Sigmoid colon (tissue), 7 donors: ENCODE measurements at places on chromosomes 16 and 17. TPM values are rescaled to one million over a fixed set of nuclear protein-coding genes. Genes with fewer than 3 reads are reported as not detected.

DNA sequence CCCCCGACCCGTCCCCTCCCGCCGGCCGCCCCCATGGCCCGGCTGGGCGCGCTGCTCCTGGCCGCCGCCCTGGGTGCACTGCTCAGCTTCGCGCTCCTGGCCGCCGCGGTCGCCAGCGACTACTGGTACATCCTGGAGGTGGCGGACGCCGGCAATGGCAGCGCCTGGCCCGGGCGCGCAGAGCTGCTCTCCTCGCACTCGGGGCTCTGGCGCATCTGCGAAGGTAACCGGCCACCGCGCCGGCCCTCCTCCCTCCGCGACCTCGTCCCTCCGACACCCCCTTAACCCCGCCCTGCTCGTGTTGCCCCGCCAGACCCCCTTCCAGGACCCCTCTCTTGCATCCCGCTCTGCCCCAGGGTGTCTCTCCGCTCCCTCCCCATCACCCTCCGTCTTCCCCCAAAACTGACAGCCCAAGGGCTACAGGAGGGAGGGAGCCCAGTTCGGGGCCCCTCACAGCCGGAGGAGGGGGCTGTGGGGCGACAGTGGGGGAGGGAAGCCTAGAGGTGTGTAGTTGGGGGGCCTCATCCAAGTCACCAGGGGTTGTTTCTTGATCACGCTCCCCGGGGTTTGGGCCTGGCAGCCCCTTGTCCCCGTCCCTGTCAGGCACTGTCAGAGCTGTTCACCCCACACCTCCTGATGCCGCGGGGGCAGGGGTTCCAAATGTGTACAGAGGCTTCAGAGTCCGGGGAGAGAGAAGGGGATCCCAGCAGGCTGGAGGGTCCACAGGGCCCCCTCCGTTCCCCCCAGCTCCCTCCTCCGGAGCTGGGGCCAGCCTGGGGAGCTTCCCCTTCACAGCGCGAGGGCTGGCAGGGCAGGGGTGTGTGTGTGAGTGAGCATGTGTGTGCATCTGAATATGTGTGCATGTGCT is 794 bp downstream of the TMEM235 start:
- peaks cover 3% of the 10 kb centered on the region for H3K4me1 ChIP-seq
- H3K27ac ChIP-seq, result no peak overlapping the region
- no peak for DNase-seq
- no peak overlapping the region for H3K4me3 ChIP-seq

GRCh38 chr17:16135461-16135860 is 79.9 kb downstream of the NCOR1 start:
- H3K27me3 ChIP-seq, result no peaks in the 10 kb centered on the region
- peaks cover 71% of the 10 kb centered on the region for H3K36me3 ChIP-seq
- DNase-seq, result no peak
- no peak overlapping the region for H3K4me3 ChIP-seq

DNA sequence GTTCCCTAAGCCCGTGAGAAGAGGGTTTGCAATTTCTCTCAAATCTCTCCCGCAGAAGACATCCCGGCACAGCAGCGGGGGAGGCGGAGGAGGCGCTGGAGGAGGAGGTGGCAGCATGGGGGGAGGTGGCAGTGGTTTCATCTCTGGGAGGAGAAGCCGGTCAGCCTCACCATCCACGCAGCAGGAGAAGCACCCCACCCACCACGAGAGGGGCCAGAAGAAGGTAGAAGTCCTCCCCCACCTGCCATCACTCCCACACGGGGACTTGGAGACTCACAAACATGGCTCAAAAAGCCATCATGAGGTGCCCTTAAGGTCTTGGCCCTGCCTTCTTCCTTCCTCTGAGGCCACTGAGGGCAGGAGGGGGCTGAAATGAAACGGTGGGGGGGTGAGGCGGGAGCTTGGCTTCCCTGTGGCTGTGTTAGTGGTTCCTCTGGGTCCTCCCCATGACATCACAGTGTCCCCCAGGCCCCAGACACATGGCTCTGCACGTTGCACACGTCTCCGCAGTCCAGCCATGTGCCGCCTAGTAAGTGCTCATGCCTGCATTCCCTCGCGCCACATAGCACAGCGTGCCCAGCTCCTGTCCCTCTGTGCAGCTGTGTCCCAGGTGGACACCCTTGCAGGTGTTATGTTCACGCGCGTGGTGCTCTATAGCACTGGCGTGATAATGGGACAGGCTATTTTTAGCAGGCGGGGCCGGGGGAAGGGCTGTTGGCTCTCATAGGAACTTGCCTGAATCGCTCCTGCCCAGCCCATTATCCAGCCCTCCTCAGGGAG is 6.9 kb downstream of the MLLT6 start:
- no peak overlapping the region for H3K4me3 ChIP-seq
- peaks cover 55% of the 10 kb centered on the region for H3K36me3 ChIP-seq
- no peak overlapping the region for H3K27ac ChIP-seq
- no peak for DNase-seq
- peaks cover 7% of the 10 kb centered on the region for H3K4me1 ChIP-seq

GRCh38 chr17:36657763-36658490 is 56.5 kb downstream of the MRM1 start:
- H3K27ac ChIP-seq, result no peak overlapping the region
- peaks cover 6% of the 10 kb centered on the region for H3K4me1 ChIP-seq
- no peak for DNase-seq
- H3K27me3 ChIP-seq, result peaks cover 13% of the 10 kb centered on the region
- no peaks in the 10 kb centered on the region for H3K36me3 ChIP-seq
- H3K4me3 ChIP-seq, result peak overlapping the region; percentile 30

GRCh38 chr17:79590523-79590860 is 20.4 kb downstream of the RBFOX3 start:
- no peak for DNase-seq
- H3K36me3 ChIP-seq, result no peaks in the 10 kb centered on the region
- no peaks in the 10 kb centered on the region for H3K27me3 ChIP-seq
- no peak overlapping the region for H3K4me3 ChIP-seq
- H3K27ac ChIP-seq, result no peak overlapping the region

DNA sequence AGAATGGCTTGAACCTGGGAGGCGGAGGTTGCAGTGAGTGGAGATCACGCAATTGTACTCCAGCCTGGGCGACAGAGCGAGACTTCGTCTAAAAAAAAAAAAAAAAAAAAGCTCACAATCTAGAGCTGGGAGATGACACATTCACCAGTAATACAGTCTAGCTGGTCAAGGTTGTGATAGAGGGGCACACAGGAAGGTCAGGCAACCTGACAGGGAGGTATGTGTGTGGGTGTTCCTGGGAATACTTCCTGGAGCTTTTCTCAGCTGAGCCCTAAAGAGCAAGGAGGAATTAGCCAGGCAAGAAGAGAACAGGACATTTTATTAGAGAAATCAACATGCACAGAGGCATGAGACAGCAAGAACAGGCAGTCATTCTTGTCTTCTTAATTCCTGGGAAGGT is 216.7 kb downstream of the SHISA9 start:
- no peaks in the 10 kb centered on the region for H3K27me3 ChIP-seq
- no peak overlapping the region for H3K27ac ChIP-seq
- H3K36me3 ChIP-seq, result no peaks in the 10 kb centered on the region
- DNase-seq, result no peak
- H3K4me3 ChIP-seq, result no peak overlapping the region
- H3K4me1 ChIP-seq, result no peaks in the 10 kb centered on the region

GRCh38 chr16:1051446-1051845 is 21.1 kb upstream of the SSTR5 start:
- H3K27ac ChIP-seq, result no peak overlapping the region
- peaks cover 12% of the 10 kb centered on the region for H3K27me3 ChIP-seq
- H3K36me3 ChIP-seq, result no peaks in the 10 kb centered on the region

- peak overlapping the region; percentile 78 for H3K27ac ChIP-seq
- peak overlapping the region; percentile 33 for H3K4me3 ChIP-seq
- no peaks in the 10 kb centered on the region for H3K27me3 ChIP-seq
These were observed 2.3 kb upstream of the BORCS6 start for GRCh38 chr17:8192070-8192815.

Gene MYH11
- total RNA-seq, result 6,632 TPM
